ENCODE measurements at places on chromosomes 7 and 10.

DNA sequence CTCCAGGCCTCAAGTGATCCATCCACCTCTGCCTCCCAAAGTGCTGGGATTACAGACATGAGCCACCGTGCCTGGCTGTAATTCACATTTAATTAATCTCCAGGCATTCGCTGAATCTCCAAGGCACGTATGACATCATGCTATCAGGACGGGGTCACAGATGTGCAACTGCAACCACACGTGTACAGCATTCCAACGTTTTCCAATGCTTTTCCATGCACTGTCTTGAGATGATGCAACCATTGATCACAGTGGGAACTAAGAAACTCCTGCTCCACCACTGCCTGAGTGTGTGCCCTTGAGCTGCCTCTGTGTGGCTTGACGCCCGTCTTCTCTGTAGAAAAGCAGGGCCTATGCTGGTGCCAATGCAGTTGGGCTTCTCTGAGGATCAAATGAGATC, 119.8 kb upstream of the LYZL2 start:
- DNase-seq: no peak

- DNase-seq: no peak
Observed at GRCh38 chr10:548238-548901, 141.1 kb downstream of the DIP2C start.

- no peak for DNase-seq
Observed at GRCh38 chr7:107696330-107696946, 35.8 kb downstream of the SLC26A4 start.

DNA sequence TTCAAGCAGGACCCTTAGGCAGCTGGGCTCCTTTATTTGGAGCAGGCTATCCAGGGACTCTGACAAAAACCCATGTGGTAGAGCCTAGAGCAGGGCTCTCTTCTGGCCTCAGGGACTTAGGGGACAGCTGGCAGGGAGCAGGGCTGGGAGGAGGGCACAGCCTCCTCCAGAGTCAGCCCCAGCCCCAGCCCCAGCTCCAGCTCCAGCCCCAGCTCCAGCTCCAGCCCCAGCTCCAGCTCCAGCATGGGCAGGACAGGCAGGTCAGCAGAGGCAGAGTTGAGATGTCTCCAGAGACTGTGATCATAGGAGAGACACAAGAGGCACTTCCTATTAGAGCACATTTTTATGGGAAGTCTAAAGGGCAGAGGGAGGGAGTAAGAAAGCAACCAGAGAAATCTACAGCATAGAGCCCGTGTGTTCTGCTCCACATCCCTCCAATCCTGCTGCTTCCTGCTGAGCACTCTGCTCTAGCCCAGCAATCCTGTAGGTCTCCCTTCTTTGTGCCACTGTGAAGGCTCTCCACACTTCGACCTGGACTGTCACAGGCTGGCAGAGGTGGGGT, 13.3 kb upstream of the C10orf53 start:
- no peak for DNase-seq

DNA sequence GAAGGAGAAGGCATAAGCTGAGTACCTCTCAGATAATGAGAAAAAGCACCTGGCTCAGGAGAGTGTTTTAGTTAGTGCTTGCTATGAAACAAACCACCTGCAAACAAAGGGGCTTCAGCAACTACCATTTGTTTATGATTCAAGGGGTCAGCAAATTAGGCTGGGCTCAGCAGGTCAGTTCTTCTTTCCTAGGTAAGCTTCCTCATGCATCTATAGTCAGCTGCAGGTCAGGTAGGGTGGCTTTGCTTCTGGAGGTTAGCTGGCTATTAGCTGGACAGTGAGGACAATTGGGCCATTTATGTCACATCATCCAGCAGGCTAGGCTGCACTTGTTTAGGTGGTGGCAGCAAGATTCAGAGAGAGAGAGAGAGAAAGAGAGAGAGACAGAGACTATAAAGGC, 185.5 kb downstream of the EMX2 start:
- no peak for DNase-seq

- no peak for DNase-seq
Observed at GRCh38 chr7:25720427-25720826, 431.6 kb upstream of the NFE2L3 start.

DNA sequence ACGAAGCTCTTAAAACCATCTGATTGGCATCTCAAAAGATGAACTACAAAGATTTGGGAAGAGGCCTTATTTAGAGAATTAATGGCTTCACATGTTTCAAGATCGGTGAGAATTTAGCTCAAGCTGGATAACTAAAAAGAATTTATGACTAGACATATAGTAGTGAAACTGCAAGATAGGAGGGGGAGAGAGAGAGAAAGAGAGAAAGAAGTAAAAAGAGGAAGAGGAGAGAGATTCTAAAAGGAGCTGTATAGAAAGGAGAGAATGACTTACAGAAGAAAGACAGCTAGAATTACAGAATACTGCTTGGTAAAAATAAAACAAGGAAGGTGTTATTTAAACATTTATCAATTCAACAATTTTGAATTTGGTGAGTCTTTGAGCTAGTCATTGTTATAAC, 592.3 kb downstream of the SH2D4B start:
- no peak for DNase-seq

DNA sequence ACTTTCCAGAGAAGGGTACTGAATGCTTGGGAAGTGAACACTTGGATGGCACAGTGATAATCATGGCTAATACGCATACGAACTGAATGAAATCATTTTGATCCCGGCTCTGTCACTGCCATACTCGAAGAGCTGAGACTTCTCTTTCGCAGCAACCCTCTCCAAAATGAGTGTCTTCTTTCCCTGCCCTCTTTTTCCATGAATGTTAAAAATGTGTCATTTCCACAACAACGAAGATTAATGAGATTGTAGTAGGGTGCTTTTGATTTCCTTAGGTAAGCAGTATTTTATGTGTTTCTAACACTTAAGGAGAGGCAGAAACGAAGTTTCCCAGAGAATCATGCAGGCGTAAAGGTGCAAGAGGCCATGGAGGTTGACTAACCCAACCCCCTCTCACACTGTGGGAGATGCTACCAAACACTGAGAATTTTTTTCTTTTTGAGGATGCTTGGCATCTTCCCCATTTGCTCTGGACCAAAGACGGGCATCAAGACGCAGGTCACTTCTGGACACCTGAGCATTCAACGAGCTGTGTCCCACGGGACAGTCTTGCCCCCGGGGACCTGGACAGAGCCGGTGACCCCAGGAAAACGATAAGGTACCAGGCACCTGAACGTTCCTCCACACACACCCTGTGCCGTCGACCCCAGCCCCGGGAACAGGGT, 823 bp downstream of the COPG2 start:
- no peak for DNase-seq

DNA sequence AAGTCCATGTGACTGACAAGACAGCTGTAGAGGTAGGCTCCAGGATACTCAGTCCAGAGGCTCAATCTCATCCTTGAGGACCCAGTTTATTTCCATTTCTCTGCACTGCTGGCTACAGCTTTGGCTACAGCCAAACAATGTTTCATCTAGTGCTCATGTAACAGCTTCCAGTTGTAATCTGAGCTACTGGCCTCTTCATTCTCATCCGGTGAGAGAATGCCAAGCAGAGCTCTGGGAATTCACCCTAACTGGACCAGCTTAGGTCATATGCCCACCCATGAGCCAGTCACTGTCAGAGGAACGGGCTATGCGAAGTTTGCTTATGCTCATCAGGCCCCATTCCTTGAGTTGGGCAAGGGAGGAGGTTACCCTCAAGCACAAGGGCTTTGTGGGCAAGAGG, 192.9 kb downstream of the EVX1 start:
- no peak for DNase-seq

GRCh38 chr7:113015034-113015645, 71.5 kb downstream of the GPR85 start:
- no peak for DNase-seq

- DNase-seq: no peak
Observed at GRCh38 chr7:2168615-2169311, 64.0 kb downstream of the MAD1L1 start.

GRCh38 chr7:37180828-37181549, 267.7 kb downstream of the ELMO1 start:
- no peak for DNase-seq

- no peak for DNase-seq
Observed at GRCh38 chr7:142796001-142796500, 25.3 kb downstream of the PRSS2 start.

- no peak for DNase-seq
Observed at GRCh38 chr7:134175334-134176036, 48.3 kb downstream of the LRGUK start.

DNA sequence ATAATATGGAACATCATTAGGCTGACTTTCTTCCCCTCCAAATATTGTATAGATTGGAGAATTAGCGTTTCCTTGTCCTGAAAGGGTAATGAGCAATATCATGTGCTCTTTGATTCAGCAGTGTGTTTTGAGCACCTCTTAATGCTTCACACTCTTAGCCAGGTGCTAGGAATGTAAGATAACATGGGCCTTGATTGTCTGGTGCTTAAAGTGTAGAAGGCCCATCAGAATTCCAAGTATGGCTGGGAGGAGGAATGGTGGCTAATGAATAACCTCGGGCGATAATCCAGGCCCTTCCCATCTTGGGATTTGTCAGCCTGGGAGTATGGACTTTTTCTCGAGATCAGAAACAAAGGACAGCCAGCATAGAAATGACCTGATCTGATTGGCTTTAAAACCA, 8.6 kb downstream of the TSPAN13 start:
- DNase-seq: no peak

DNA sequence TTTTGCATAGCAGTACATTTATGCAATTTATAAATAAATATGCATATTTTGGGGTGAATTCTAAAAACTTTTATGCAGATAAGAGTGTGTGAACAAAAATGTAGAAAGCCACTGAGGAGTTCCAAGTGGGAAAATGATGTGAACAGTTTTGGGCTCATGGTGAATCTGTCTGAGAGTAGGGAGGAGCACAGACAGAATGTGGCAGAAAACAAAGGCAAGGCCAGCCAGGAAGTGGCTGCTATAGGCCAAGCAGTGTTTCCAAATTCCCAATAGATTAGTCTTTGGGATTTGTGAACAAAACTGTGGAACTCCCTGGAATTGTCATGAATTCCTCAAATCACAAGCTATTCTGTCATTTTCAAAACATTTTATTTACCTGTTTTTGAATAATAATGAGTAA, 73.6 kb upstream of the AMPH start:
- no peak for DNase-seq

DNA sequence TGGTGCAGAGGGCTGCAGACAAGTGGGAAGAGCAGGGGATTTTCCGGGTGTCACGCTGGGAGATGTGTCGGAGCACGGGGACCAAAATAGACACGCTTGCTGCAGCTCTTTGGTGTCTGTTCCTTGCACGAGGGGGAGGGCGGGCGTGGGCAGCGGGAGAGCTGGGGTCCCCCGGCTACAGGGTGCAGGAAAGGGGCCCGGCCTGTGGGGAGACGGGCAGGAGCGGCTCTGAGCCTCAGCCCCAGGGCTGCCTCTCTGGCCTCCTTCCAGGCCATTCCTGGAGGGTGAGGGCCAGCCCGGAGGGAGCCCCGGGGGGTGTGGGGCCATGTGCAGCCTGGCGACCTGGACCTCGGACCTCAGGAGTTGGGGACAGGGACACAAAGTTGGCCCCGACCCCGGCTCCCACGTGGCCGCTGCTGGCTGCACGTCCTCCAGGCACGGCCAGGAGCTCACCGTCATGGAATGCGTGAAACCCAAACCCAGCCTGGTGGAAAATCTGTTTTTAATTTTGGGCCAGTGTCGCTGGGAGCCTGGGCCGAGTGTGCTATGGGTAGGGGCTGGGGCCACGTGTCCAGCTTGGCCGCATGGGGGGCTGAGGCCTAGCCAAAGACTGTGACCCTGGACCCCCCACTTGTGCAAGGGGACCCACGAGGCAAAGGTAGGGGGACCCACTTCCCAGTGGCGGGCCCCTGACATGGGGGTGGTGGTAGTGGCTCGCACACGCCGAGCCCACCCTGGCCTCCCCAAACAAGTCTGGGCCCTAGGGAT, 6.6 kb downstream of the TTYH3 start:
- DNase-seq: no peak

GRCh38 chr7:137446025-137446424, 102.5 kb upstream of the PTN start:
- DNase-seq: no peak

DNA sequence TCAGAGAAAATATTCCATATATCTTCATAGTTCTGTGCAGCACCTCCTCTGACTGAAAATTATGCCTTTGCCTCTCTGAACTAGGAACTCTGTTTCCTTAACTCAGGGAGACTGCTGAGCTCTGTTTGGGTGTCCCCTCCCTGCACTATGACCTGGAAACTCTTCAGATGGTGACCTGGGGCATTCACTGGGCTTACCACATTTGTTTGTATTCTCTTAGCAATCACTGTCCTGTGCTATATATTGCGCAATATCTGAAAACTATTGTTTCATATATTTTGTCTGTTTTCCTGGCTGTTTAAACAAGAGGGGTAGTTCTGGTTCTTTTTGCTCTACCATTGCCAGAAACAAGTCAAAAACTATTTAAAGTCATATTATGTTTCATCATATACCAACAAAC, 181.8 kb upstream of the KIAA1217 start:
- no peak for DNase-seq

DNA sequence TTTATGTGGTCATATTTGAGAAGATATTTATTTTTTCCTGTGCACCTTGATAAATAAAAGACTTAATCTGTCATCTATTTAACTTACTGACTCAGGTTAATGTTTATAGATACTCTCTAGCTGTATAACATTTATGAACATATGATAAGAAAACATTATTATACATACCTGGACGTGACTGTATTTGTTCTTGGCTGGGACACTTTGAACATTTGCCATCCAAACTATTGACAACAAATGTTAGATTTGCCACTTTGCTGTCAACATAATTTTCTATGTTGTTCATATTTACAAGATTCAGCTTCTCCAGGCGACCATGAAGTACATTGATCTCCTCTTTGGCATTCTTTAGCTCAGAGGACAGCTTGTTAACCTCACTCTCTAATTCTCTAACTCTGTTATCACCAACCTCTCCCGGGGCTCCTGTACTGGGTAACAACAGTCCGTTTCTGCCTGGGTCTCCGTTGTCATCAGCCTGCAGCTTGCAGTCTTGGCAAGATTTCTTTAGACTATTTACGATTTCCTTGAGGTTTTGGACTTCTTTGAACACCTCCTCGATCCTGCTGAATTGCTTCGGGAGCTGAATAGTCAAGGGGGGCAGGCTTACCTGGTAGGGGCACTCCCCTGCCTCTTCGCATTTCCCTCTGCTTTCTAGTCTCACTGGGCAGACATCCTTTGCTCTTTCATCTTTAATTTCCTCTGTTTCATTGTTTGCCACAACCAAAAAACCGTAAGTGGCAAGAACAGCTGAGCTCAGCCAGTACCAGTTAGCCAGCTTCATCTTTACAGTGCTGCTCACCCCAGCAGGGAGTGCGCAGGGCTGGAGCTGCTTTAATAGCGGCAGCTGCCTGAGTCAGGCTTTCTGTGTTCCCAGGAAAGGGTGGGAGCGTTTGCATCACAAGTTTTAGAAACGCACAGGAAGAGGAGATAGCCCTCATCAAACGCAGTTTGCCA, at the start of gene FGL2:
Gene FGL2 (minus strand): TSS at position 807 of the 954 bp plus-strand sequence. CDS start 26 bp downstream, at position 781.
- peak; percentile 20 for DNase-seq

GRCh38 chr7:50648076-50648475, 82.9 kb upstream of the DDC start:
- no peak for DNase-seq

All from activated CD8-positive, alpha-beta memory T cell treated with anti-CD3 and anti-CD28 coated beads, Interleukin-2, amount 50 U/mL, for 4 hours (primary cell).